DMS153 (cell line): ENCODE measurements at places on chromosomes 3 and 15.

GRCh38 chr3:123651449-123652341 is 66.8 kb upstream of the HACD2 start:
- DNase-seq = no peak

DNA sequence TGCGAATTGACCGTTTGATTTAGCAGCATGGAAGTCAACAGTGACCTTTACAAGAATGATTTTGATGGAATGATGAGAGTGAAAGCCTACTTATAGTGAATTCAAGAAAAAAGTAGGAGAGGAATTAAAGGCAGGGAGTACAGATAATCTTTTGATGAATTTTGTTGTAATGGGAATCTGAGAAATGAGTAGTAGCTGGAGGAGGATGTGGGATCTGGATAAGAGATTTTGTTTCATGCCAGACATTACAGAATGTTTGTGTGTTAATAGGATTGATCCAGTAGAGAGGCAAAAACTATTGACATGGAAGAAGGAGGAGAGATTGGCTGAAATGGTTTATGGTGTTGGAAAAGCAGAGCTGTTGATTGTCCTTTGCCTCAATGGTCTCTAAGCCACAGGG is 17.4 kb upstream of the ZNF609 start:
- no peak for DNase-seq

DNA sequence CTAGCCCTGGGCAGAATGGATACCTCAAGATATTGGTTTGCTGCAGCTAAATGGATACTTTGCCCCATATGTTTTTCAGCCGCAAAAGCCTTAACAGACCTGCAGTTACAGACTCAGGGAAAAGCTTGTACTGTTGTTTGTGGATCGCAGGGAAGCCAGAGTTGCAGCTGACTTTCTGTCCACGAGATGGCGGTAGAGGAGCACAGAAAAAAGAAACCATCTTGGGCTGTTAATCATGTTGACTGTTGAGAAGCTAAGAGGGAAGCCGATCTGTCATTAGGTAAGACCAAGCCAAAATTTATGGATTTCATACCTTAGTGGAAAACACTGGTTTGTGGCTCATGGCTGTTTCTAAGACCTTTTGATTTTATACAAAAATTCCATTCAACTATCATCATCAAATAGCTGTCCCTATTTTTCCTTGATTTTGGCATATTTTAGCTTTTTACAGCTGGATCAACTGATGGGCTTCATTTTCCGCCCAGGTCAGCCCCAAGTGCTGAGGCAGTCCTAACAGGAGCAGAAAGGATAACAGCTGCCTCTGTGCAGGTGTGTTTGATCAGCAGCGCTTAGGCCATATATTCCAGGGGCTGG is 205.7 kb upstream of the ZPLD1 start:
- DNase-seq = peak; percentile 68

DNA sequence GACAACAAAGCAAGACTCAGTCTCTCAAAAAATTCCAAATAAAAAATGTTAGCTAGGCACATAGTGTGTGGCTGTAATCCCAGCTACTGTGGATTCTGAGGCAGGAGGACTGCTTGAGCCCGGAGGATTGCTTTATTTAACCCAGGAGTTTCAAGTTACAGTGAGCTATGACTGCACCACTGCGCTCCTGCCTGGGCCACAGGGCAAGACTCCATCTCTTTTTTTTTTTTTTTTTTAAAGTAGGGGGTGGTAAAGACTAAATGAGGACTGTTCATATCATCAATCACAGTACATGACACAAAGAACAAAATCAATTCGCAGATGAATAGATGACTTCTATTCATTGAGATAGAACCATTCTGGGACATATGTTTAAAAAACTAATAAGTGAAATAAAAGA is 48.1 kb downstream of the ACAP2 start:
- no peak for DNase-seq

GRCh38 chr3:37308247-37308646 is 133.9 kb upstream of the LRRFIP2 start:
- no peak for DNase-seq

- no peak for DNase-seq
These were observed 189.2 kb upstream of the LINGO1 start for GRCh38 chr15:77821959-77822256.

DNA sequence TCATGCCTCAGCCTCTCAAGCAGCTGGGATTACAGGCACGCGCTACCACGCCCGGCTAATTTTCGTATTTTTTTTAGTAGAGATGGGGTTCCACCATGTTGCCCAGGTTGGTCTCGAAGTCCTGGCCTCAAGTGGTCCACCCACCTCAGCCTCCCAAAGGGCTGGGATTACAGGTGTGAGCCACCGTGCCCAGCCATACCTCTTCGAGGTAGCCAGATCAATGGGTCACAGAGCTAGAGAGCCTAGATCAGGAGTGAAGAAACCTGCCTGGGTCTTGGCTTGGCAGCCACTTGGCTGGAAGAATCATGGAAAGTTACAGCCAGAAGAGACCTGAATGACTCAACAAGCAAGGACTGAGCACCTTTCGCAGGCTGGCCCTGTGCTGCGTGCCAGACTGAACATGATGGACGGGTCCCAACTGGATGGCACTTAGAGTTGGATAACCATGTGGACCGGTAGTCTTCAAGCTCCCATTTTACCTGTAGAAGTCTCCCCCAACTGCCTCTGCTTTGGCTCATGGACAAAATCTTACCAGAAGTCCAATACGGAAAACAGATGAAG is 29.7 kb downstream of the GNB5 start:
- no peak for DNase-seq

DNA sequence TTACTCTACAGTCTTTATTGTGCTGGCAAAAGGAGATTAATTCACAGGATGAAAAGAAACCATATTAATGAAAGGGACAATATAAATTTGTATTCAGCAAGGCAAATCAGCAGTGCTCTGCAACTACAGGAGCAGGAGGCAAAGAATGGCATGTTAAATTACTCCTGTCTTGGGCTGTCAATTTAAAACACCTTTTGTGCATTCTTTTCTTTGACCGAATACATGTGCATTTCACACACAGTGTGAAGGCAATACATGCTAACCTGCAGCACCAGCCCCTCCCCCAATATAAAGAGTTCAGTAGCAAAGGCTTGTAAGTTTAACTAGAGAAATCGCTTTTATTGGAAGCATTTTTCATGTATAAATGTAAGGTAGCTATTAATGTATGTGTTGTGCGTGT is 275.2 kb upstream of the TOPAZ1 start:
- DNase-seq = no peak

- no peak for DNase-seq
These were observed 22.9 kb downstream of the CTSH start for GRCh38 chr15:78921940-78922339.

- no peak for DNase-seq
These were observed 646.0 kb upstream of the CFAP20DC start for GRCh38 chr3:59695860-59696259.

DNA sequence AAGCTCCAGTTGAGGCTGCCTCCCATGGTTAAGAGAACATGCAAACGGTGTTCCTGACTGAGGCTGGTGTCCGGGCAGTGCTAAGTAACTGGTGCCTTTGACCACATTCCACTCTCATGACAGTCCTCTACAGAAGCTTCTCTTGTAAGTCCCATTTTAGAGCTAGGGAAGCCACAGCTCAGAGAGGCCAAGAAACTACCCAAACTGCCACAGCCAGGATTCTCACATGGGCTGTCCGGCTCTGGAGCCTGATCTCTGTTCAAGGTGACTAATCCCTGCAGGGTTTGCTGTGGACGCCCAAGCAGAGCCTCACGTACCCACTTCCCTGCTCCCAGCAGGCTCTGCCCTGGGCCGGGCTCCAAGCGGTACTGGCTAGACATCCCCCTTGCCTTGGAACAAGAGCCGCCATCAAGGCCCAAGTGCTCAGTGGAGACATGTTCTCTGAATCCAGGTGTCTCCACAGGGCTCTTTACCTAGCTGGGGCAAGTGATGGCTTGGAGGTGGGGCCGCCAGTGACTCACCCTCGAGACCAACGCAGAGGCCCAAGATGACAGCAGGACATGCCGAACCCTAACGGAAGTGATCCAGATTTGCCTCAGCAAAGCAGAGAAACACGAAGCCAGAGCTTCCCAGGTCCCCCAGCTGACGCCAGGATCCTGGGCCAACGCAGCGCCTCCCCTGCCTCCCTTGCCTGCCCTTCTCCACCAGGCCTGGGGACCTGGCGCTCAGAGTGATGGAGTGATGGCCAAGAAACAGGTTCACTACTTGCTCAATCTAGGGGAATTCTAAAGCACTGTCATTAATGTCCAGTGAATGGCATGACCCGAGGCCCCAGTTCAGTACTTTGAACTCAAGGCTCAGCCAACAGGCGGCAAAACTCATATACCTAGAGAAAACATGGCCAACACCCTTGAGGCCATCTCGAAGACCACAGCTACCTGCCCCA is 24.4 kb downstream of the KLHL25 start:
- no peak for DNase-seq

DNA sequence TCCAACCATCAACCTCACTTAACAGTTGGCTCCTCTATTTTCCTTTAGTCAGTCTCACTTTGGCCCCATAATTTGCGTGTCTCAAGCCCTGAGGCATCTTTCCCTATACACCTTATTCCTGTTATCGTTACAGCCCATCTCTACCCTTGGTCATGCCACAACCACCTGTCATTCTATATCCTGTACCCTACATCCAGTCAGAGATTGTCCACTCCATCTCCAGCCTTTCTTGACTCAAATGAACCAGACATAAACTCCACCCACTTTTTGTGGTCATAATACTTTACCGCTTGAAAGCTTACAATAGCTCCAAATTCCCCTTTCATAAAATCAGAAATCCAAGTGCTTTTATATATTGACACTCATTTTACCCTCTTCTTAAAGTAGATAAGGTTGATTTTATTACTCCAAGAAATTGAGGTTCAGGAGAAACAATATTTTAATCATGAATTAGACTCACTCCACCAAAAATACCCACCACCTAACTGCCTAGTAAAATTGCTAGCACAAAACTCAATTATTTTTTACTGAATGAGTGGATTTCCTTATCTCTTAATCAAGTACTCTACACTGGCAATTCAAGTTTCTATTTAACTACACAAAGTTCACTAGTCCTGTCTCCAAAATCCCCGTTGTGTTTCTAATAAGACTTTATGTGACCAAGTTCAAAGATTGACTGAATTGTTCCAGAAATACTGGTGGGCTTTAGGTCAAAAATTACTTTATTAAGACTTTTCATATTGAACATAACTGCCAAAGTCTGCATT is 9.1 kb downstream of the CCR4 start:
- no peak for DNase-seq

GRCh38 chr15:88686166-88686565 is 47.4 kb downstream of the ISG20 start:
- DNase-seq = no peak

- DNase-seq = no peak
These were observed 30.6 kb downstream of the CTSH start for GRCh38 chr15:78914027-78914764.

GRCh38 chr3:55588146-55588765 is 101.2 kb upstream of the WNT5A start:
- DNase-seq = no peak

- DNase-seq = no peak
These were observed 114.2 kb downstream of the HCN4 start for GRCh38 chr15:73254598-73254997.

- DNase-seq = peak; percentile 17
These were observed 451.9 kb downstream of the FOXP1 start for GRCh38 chr3:71131375-71132314.

- DNase-seq = no peak
These were observed 58.5 kb downstream of the TP53BP1 start for GRCh38 chr15:43434446-43434845.

GRCh38 chr3:114408736-114409670 is 115.2 kb downstream of the TIGIT start:
- peak; percentile 20 for DNase-seq

DNA sequence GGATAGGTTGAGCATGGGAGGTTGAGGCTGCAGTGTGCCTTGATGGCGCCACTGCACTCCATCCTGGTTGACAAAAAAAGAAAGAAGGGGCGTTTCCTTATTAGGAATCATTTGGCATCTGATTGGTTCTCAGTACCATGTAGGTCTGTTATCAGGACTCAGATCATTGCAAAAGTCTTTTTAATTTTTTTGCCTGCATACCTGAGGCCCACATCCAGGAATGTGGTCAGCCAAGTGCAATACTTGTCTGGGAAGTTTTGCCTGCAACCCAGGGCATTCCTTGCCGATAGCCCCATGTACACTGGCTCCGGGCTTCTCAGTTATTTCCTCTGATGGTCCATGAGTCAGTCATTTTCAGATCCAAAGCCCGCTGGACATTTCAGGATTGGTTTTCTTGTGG is 50.1 kb upstream of the CRTC3 start:
- DNase-seq = no peak

- no peak for DNase-seq
These were observed 94.3 kb downstream of the AQP9 start for GRCh38 chr15:58232281-58233065.

GRCh38 chr15:73165844-73166243 is 113.6 kb downstream of the NEO1 start:
- DNase-seq = no peak

GRCh38 chr15:74128785-74129585 is 1.4 kb upstream of the ISLR2 start:
- no peak for DNase-seq

DNA sequence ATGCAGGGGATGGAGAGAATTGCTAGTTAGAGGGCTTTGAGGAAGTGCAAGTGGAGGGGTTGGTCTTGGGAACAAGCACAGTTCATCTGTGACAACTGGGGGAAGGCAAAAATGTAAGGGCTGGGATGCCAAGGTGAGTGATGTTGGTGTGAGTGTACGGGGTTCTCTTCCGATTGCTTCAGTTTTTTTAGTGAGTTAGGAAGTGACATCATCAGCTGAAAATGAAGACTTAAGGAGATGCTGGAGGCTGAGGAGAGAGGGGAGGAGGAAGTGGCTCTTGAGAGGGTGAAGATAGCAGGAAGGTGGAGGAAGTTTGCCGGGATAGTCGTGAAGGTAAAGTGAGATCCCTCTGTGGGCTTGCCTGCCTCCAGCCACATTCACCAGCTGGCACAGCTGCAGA is 12.7 kb downstream of the TICRR start:
- no peak for DNase-seq

GRCh38 chr3:195104340-195104739 is 166.6 kb downstream of the XXYLT1 start:
- no peak for DNase-seq

DNA sequence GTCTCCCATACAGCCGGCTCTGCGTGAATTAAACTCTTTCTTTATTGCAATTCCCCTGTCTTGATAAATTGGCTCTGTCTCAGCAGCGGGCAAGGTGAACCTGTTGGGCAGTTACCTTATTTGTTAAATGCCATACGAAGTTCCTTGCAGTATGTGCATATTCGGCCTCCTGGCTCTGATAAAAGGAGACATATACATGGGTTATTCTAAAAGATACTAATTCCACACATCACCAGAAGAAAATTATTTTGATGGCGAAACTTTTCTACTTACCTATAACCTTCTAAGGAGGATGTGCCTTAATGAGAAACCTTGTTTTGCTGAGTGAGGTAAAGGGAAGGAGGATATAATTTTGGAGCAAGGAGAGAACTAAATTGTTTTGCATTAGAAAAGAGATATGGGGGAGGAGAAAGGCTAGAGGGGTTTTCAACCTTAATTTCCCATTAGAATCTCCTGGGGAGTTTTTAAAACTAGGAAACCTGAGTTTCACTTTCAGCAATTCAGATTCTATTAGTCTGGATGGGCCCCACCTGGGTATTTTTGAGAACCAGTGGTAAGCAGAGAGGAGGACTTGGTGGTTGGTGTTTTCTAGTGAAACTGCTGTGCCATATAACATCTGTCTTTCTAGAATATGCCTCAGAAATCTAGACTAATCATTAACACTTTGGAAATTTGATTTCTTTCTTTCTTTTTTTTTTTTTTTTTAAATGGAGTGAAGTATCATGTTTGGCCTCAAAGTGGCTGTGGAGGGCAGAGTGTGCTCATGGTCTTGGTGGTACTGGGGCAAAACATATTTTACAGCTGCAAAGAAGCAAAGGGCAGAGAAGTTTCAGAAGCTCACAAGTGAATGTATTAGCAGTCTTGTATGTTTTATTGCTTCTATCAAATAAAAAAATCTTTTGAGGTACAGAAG is 23.0 kb downstream of the NANOGP8 start:
- DNase-seq = no peak
